ENCODE measurements at places on chromosomes 5 and 9. TPM values are rescaled to one million over a fixed set of nuclear protein-coding genes. Genes with fewer than 3 reads are reported as not detected.

PDZD2 gene
- total RNA-seq, result 4.3 TPM

GRCh38 chr5:68648944-68649857 lies 433.6 kb downstream of the PIK3R1 start:
- no peak for DNase-seq

GRCh38 chr9:88051138-88051537 lies 76.8 kb upstream of the CDK20 start:
- no peak for DNase-seq

GRCh38 chr9:36976371-36977030 lies 57.6 kb downstream of the PAX5 start:
- DNase-seq, result peak; percentile 18

DNA sequence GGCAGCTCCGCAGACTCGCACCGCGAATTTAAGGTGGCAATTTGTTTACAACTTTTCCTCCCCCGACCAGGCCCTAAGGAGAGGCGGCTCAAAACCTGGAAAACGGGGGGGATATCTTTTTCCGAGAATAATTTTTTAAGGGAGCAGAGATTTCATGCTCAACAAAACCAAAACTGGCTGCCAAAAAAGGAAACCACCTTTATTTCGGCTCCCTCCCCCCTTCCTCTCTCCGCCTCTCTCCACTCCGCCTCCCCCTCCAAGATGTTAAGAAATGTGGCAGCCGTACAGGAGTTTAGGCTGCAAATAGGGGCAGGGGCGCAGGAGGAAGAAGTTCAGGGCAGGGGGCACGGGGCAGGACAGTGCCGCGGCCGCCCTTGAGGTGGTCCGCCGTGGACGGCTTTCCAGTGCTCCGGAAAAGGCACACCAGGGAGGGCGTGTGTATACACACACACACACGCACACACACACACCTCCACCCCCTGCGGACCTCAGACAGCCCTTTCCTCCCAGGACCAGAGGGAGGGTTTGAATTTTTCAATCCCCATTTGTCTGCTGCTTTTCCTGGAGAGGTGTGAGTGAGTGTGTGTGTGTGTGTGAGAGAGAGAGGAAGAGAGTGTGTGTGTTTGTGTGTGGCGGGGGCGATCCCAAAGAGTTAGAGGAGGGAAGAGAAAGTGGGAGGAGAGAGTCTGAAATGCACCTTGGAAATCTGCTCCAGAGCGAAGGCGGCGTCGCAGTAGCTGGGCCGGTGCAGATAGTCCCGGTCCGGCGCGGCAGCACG lies 9.1 kb downstream of the PTCH1 start:
- DNase-seq, result no peak
